ENCODE measurements at places on chromosomes 13 and 19.

GRCh38 chr13:33873251-33873908 lies 55.4 kb downstream of the RFC3 start:
- H3K36me3 ChIP-seq: no peaks in the 10 kb centered on the region
- no peaks in the 10 kb centered on the region for H3K4me1 ChIP-seq
- H3K27ac ChIP-seq: no peak overlapping the region
- H3K27me3 ChIP-seq: no peaks in the 10 kb centered on the region
- DNase-seq: no peak

GRCh38 chr19:5534787-5535586 lies 32.8 kb downstream of the TINCR start:
- H3K36me3 ChIP-seq: peaks cover 4% of the 10 kb centered on the region
- peak; percentile 38 for DNase-seq
- H3K27me3 ChIP-seq: peaks cover 37% of the 10 kb centered on the region

DNA sequence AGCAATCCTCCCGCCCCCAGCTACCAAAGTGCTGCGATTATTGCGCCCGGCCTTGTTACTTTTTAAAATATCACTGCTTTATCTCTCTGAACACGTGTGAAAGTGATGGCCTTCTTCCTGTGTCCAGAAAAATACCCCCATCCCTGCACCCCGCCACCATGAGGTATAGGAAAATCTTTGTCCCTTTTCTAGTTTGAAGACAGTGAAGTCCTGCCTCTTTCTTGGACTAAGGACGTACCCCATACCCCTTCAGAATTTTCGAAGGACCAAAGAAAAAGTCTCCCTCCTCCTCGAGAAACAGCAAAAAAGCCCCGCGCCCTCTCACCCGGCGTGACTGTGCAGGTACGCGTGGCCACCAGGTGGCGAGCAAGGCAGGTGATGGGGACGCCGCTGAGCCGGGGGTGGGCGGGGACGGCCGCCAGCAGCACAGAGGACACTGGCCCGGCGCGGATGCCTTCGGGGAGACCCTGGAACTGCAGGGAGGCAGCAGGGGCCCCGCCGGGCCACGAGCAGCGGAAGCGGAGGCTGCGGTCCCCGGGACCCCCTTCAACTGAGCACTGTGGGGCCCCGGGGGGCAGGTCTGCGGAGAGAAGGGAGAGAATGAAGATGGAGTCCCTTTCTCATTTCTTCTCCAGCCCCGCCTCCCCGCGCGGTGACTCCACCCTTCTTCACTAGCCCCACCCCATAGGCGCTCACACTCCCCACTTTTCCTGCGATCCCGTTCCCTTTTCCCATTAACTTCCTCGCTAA lies 3.2 kb downstream of the VSIG10L start:
- H3K27me3 ChIP-seq: peaks cover 3% of the 10 kb centered on the region
- peak overlapping the region; percentile 81 for H3K4me3 ChIP-seq
- peaks cover 16% of the 10 kb centered on the region for H3K4me1 ChIP-seq
- peak overlapping the region; percentile 88 for H3K27ac ChIP-seq
- peak; percentile 95 for DNase-seq
- no peaks in the 10 kb centered on the region for H3K36me3 ChIP-seq

DNA sequence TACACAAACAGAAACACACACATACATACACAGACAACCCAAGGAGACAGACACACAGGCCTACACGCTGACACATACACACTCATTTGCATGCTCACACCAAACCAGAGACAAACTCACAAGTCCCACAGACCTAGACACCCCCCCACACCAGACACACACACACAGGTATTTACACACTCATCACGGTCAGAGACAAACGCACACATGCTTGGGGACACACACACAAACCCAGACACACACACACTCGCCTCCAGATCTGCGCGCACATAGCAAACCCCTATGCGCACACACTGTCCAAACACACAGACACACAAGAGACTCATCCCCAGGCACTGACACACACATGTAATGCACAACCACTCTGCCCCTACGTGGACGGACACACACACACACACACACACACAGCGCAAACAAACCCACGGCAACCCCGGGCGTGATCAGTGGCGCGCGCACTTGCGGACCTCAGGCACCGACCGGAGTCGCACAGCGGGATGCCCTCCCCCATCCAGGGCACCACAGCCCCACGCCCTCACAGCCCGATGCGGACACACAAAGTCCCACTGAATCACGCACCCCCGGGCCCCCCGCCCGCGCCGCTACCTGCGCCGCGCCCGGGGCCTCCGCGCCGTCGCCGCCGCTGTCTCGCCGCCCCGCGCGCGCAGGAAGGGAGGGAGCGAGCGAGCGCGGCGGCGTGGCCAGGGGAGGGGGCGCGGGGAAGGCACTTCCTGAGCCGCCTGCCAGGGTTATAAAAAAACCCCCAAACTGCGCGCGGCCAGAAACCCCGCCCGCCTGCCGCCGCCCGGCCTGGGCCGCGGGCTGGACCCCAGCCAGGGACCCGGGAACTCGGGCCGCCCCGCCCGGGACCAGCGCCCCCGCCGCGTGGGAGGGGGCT lies at the start of gene ADAMTS10:
ADAMTS10 (minus strand) TSS at position 675 of the 895 bp plus-strand sequence. CDS start 5,005 bp downstream, outside the sequence.
- peak within 1 kb of the TSS; percentile 79 for H3K4me3 ChIP-seq
- H3K36me3 ChIP-seq: peaks cover 5% of the 10 kb centered on the region
- H3K27ac ChIP-seq: peak within 1 kb of the TSS; percentile 83
- peak; percentile 61 for DNase-seq
- H3K4me1 ChIP-seq: peaks cover 29% of the 10 kb centered on the region
- peaks cover 2% of the 10 kb centered on the region for H3K27me3 ChIP-seq

DNA sequence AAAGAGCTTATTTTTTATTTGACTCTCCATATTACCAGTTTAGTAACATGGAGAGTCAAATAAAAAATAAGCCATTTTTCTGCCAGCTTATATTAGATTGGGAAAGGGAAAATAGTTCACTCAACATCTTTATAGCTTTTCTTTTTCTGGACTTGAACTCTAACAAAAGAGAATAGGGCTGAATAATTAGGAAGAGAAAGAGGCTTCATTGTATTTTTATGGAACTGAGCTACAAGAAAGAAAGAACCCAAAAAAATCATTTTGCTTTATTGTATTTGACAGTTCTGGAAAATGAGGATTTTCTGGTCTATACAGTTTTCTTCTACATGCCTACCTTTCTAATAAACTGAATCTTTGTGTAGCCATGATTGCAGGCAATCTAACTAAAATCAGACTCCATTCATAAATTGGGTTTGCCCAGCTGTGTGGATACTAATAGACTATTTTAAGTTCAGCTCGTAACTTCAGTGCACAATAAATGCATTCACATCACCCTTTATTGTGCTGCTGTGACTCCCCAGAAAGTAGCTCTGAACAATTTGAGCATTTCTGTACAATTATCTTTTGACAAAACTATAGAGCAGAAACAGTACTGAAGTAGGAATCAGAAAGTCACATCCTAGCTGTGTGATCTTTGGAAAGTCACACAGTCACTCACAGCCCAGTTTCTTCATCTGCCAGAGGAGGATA lies 115.3 kb downstream of the STOML3 start:
- no peak overlapping the region for H3K27ac ChIP-seq
- H3K4me3 ChIP-seq: no peak overlapping the region
- H3K4me1 ChIP-seq: peaks cover 2% of the 10 kb centered on the region
- H3K36me3 ChIP-seq: no peaks in the 10 kb centered on the region
- no peak for DNase-seq

Data from activated T-cell treated with anti-CD3 and anti-CD28 coated beads, Interleukin-2, amount 50 U/mL, for 24 hours (primary cell).